ENCODE measurements at places on chromosomes 6 and 20.

- no peak for DNase-seq
Measured at GRCh38 chr6:117538615-117539014, 56.1 kb downstream of the DCBLD1 start.

- DNase-seq: no peak
Measured at GRCh38 chr20:36607586-36608387, 2.2 kb downstream of the RAB5IF start.

GRCh38 chr6:126153661-126154060 lies 167.3 kb downstream of the TRMT11 start:
- no peak for DNase-seq

GRCh38 chr6:3114377-3114776 lies 4.1 kb upstream of the BPHL start:
- DNase-seq: no peak

GRCh38 chr6:21780679-21781078 lies 187.1 kb downstream of the SOX4 start:
- no peak for DNase-seq

- DNase-seq: no peak
Measured at GRCh38 chr6:28135393-28135792, 6.3 kb upstream of the ZKSCAN8 start.

DNA sequence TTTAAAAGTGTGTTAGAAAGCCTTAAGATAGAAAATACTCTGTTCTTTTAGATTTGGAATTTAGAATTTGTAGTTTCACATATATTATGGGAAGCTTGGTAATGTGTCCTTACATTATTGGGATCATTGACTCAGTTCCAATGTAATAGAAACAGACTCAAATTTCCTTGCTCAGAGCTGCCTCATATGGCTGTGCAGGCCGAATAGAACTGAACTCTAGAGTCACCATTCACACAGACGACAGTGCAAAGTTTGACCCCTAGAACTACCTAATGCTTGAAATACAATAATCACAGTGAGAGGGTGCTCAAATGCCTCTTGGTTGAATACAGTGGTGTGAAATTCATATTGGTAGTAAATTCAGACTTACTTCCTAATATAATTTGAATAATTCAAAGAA lies 482.7 kb upstream of the CITED2 start:
- no peak for DNase-seq

DNA sequence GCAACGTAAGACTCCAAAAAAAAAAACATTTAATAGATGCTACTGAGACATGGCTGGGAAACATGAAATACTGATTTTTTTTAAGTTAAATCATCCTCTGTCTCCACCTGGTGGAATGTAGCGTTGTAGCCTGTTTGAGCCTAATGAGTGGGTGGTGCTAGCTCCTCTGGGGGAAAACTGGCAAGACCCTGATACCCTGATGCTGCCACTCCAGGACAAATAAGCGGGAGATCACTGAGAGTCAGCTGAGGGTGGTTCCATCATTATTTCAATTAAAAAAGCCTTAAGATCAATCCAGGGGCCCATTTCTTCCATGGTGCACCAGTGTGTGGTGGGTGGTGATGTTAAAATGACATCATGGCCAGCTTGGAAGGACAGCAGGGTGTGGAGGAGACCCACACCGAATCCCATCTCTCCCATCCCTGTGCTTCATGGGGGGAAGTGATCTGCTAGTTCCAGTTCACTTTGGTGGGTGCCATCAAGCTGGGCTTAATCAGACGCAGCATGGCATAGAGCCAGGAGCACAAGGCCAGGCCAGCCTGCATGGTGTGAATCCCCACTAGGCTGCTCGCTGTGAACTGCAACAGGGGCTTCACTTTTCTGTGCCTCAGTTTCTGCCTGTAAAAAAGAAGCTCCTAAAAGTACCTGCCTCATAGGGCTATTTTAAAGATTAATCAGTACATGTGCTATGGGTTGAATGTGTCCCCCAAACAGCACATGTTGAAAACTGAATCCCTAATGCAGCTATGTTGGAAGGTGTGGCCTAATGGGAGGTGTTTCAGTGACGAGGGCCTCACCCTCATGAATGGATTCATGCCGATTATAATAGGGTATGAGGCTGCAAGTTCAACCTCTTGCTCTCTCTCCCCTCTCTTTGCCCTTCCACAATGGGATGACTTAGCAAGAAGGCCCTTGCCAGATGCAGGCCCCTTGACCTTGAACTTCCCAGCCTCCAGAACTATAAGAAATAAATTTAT lies 13.0 kb upstream of the MRPS10 start:
- DNase-seq: no peak

GRCh38 chr20:49579874-49580812 lies 12.2 kb upstream of the PTGIS start:
- DNase-seq: no peak

DNA sequence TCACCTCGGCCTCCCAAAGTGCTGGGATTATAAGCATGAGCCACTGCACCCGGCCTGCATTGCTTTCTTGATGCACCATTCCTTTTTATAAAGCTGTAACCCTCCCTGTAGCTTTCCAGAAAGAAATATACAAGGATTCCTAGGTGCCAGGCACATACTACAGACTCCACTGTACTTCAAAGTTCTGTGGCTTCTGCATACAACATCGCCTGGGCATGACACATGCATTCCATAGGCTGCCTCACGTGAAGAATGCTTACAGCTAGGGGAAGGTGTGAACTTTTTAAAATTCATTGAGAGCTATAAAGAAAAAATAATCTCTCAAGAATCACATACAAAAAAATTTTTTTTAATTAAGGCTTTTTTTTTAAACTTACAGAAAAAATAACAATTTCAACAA lies 50.2 kb downstream of the TRAM2 start:
- DNase-seq: no peak

DNA sequence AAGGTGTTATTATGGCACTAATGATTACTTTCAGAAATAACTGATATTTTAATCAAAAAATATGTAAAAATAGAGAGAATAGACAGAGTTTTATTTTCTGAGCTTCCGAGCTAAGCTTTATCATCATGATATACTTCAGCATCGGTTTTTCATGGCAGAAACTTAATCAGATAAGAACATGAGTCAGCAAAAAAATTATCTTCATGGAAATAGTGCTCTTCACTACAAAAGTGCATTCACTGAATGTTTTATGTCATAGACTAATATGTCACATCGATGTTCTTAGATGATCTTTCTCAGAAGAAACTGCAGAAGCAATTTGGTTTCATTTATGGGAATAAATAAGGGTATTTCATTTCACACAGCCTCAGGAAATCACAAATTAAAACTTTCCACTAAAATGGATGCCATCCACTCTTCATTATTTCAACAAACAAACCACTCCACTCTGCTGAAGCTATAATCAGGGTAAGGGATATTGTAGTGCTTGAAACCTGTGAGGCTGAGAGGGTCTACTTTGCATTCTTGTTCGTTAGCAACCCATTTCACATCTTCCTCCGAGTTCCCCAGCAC lies 10.2 kb upstream of the MAP3K7 start:
- no peak for DNase-seq

GRCh38 chr20:56940466-56940865 lies 311.4 kb downstream of the TFAP2C start:
- DNase-seq: no peak

DNA sequence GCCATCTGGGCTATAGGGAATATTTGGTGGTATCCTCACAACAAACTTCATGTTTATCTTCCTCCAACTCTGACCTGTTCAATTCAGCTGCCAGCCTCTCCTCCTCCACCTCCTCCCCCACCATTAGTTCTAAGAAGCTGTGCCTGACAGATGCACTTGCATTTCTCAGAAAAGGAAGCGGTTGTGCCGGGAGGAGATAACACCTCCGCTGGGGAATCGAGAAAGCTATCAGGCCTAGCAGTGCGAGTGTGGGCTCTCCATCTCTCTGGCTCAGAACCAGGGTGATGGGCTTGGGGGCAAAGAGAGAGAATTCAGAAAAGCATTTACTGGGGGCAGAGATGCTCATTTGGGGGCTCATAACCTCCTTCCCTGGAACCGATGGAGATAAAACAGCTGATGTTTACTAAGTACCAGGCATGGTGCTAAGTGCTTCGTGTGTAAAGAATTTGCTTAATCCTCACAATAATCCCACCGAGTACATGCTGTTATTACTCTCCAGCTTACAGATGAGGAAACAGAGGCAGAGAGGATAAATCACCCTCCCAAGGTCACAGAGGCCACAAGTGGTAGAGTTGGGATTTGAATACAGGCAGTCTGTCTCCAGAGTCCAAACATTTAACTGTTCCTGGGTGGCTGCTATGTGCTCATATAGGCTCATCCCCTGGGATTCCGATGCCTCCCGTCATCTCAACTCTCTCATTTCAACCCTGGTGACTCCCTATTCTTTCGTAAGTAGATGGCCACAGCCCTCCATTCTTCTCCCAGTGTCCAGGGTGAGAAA lies 38.3 kb downstream of the COX4I2 start:
- DNase-seq: peak; percentile 98
